ENCODE measurements at places on chromosomes 1 and 21.

- DNase-seq: no peak
Observed at GRCh38 chr1:116396769-116397168, 23.7 kb downstream of the ATP1A1 start.

DNA sequence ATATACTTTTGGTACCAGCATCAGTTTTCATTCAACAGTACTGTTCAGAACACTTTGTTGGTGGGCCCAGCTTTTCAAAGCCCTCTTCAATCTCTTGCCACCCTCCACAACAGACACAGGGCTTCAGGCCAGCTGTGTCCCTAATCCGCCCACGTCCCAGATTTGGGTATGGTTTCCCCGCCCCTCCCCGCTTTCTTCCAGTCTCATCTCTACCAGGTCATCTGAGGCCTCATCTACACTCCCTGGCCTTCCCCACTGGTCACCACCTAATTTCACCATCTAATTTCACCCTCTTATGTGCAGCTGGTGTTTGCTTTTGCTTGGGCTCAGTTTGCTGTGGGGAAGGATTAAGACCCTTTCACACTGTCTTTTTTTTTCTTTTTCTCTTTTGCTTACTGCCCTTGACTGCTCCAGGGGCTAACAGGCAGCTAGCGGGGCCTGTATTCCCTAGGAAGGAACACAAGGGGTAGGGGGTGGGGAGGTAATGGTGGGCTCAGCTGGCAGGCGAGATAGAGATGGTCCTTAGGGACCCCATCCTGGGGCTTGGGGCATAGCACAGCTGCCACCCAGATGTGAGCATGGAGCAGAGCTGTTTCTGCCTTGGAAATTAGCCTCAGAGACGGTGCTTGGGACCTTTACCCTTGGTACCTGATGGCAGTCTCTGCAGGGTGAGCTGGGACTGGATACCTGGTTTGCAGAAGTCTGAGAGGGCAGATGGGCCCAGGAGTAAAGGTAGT lies 3.8 kb upstream of the EPB41 start:
- no peak for DNase-seq

DNA sequence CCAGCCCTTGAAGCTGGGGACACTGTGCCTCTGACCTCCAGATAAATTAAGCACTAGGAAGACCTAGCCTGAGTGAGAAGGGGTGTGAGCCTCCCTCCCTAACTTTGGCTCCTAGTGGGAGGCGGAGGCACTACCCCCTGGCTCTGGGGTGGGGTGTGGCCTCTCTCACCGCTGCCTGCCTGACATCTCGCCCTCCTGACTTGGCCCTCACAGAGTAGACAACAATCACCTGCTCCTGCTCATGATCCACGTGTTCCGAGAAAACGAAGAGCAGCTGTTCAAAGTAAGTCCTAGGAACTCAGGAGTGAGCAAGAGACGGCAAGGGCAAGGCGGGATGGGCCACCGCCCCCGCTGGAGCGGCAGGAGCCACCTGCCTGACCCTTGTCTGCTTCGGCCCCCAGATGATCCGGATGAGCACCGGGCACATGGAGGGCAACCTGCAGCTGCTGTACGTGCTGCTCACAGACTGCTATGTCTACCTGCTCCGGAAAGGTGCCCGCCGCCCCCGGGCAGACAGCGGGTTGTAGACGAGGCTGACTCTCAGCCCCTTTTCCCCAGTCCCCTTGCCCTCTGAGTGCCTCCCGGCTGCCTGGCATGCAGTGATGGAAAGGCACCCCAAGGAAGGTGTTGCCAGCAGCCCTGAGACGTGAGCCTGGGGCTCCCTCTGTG lies 8.1 kb upstream of the SLC25A34 start:
- DNase-seq: no peak

DNA sequence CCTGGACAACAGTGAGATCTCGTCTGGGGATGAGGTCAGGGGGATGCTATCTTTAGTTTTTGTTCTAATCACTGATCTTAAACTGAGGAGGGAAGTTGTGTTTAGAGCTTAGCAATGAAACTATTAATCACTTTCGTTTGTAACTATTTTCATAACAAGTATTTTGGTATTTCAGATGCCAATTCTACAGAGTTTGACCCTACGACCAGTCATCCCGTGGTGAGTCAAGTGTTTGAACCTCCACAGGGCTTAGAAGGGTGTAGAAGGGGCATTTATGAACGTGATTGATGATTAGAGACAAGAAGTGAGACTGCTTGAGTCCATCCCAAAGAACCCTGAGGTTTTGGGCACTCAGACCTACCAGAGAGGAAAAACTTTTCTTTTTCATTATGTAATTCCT lies 15.6 kb downstream of the SLFNL1 start:
- DNase-seq: no peak

DNA sequence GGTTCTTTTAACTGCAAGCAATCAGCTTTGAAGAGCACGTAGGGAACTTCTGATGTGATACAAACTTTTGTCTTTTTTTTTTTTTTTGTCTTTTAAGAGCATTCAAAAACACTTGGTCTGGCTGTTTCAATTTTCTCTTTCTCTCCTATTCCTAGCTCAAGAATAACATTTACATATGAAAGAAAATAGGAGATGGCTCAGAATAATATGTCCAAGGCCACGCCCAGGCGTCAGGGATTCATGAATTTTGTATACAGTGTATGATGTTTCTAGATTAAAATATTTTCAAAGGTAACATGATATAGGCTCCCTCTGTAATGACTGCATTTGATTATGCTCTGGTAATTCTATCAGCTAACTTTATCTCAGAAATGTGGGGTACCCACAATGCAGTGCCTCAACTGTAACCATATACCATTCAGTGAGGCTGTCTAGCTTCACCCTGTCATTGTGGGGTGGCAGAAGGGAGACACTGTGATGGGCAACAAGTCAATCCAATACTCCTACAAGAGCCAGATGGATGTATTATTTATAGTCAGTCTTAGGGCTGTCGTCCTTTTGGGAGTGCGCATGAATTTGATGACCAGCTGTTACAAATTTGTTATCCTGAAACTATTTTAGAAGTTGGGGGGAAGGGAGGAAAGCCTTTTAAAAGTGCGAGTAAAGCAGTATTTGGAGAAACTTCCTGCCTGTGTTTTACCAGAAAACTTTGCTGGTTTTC lies 1.5 kb upstream of the AKNAD1 start:
- no peak for DNase-seq

DNA sequence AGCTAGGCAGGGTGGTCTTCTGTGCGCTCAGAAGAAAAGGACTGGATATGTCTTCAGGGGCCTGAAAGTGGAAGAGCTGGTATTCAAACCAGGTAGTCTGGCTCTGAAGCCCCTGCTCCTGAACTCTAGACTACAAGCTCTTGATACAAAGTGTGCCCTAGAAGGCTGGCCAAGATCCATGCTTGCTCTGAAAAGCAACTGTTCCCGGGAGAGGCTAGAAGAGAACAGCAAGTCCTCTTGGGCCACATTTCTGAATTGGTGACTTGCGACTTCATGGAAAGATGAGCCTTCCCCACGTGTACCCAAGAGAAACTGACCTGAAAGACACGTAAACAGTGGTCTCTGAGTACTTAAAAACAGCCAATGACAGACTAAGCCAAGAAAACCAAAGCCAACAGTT lies 123.3 kb upstream of the GRIK3 start:
- DNase-seq: no peak

- no peak for DNase-seq
Observed at GRCh38 chr1:18109756-18110597, 2.4 kb downstream of the IGSF21 start.

- DNase-seq: no peak
Observed at GRCh38 chr1:244730153-244730933, 77.4 kb downstream of the DESI2 start.

DNA sequence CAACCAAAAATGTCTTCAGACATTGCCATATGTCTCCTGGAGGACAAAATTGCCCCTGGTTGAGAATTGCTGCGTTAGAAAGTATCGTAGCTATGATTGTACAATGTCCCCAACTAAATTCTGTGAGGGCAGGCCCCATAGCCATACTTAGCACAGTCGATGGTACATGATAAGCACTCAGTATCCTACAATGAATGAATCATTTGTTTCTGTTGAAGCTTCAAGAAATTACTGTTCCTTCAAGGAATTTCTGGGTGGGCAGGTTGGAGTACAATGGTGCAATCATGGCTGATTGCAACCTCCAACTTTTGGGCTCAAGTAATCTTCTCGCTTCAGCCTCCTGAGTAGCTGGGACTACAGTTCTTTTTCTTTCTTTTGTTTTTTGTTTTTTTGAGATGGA lies 4.7 kb downstream of the CAP1 start:
- DNase-seq: no peak

GRCh38 chr21:25682382-25682781 lies 43.3 kb downstream of the JAM2 start:
- DNase-seq: no peak

- no peak for DNase-seq
Observed at GRCh38 chr1:22916471-22916820, 56.2 kb downstream of the LACTBL1 start.

GRCh38 chr1:242530761-242531160 lies 6.3 kb upstream of the PLD5 start:
- no peak for DNase-seq

GRCh38 chr1:21550097-21550496 lies 40.9 kb downstream of the ALPL start:
- no peak for DNase-seq

GRCh38 chr1:32182060-32182459 lies 2.6 kb downstream of the TXLNA start:
- DNase-seq: no peak

Data from Kasumi-1 (cell line).